Spleen (tissue), 13 donors: ENCODE measurements at places on chromosomes 11 and 22.
A peak's percentile ranks its signal among the peaks of the same experiment; 100 is the strongest.

GRCh38 chr22:44758344-44758973, 6.1 kb downstream of the ARHGAP8 start:
- DNase-seq, result peak; percentile 33

DNA sequence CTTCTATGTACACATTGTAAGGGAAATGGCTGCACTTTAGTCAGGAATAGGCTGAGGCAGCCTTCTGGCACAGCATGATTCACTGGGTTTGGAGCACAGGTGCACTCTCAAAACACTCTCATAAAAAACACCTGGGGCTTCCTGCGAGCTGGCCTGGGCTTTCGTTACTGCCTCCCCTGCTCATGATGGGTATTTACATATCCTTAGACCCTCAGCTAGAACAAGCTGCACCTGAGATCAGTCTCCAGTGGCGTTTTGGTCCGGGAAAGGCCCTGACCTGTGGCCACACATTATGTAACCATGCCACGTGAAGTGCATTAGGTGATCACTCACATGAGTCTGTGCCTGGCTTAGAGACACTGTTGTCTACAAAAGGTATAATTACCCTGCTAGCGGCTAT, 321.7 kb downstream of the TMEM135 start:
- no peak for DNase-seq

DNA sequence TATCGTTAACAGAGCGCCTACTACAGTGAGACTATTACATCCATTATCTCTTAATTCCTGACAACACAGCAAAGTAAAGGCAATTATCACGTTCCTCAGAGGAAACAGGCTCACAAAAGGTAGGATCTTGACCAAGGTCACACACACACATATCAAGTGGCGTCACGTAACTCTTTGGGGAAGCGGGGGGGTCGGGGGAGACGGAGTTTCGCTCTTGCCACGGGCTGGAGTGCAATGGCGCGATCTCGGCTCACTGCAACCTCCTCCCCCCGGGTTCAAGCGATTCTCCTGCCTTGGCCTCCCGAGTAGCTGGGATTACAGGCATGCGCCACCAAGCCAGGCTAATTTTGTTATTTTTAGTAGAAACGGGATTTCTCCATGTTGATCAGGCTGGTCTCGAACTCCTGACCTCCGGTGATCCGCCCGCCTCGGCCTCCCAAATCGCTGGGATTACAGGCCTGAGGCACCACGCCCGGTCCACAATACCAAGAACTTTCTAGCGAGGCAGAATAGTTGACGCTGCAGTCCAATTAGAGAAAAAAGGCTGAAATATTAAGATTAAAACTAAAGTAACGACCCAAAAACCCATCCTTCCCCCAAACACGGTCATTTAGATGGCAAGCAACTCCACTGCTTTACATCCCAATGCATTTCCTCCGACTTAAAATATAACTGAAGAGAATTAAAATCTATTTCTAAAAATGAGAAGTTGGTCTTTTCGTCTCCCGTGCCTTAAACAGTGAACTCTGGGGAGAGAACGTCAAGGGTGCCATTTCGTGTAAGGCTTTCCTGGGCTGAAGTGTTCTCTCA, 1.2 kb downstream of the DDX17 start:
- peak; percentile 90 for DNase-seq

GRCh38 chr11:73152861-73153483, 10.9 kb upstream of the FCHSD2 start:
- DNase-seq, result peak; percentile 91

- DNase-seq, result no peak
Observed at GRCh38 chr11:33690290-33691065, 10.1 kb downstream of the C11orf91 start.

- no peak for DNase-seq
Observed at GRCh38 chr11:41456269-41456668, 3.2 kb downstream of the LRRC4C start.

GRCh38 chr11:126791991-126792390, 208.6 kb downstream of the KIRREL3 start:
- no peak for DNase-seq

DNA sequence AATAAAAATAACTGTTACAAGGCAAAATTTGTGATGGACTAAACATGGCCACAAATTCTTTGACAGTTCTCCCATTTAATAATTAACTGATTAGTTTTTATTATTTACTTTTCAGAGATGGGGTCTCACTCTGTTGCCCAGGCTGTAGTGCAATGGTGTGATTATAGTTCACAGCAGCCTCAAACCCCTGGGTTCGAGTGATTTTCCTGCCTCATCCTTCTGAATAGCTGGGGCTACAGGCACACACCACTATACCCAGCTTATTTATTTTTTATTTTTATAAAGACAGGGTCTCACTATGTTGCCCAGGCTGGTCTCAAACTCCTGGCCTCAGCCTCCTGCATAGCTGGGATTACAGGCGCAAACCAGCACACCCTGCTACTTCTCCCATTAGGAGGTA, 4.5 kb upstream of the PATL1 start:
- DNase-seq, result no peak

DNA sequence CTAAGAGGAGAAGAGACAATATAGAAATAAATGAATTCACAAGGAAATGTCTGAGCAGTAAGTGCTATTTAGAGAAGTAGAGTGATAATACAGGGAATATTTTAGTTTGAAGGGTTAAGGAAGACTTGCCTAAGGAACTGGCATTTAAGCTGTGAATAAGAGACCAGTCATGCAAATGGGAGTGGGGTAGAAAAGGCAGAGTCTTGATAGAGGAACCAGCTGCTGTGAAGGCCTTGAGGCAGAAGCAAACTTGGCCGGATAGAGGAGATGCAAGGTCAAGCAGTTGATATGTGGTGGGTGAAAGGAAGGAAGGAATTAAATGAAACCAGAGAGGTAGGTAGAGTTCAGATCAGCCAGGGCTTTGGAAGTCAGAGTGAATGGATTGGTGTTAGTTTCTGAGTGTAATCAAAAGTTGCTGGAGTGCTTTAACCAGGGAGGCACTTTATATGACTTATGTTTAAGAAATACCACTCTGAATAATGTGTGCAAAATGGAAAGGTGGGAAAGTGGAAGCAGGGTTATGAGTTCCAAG, 198.4 kb upstream of the SESN3 start:
- no peak for DNase-seq

DNA sequence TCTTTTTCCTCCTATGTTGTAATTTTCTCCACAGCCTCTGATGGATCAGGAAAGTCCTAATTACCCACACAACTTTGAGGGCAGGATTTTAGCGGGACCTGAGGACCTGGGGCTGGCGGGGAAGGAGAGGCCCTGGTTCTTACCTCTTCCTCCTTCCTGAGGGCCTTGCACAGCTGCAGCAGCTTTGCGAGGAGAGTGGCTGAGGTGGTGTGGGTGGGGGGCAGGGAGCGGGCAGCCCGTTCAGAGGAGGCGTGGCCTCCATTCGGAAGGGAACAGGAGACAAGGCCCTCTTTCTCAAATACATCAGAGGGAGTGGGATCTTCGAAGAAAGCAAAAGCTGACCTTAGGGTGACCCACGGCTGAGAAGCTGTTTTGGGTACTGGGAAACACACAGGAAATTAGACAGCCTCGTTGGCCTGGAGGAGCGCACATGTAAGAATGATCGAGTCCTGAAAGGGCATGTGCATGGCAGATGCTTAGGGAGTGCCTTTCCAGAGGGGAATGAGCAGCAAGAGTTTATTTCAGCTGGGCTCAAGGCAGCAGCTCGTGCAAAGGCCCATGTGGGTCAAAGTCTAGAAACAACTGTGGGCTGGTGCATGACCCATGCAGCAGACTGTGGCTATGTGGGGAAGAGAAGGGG, 76.6 kb upstream of the NARS2 start:
- DNase-seq, result no peak

- DNase-seq, result no peak
Observed at GRCh38 chr11:26753723-26754504, 32.1 kb upstream of the SLC5A12 start.

- no peak for DNase-seq
Observed at GRCh38 chr11:119699227-119699626, 29.8 kb downstream of the NECTIN1 start.

- peak; percentile 21 for DNase-seq
Observed at GRCh38 chr11:119042927-119043326, 12.2 kb upstream of the SLC37A4 start.

DNA sequence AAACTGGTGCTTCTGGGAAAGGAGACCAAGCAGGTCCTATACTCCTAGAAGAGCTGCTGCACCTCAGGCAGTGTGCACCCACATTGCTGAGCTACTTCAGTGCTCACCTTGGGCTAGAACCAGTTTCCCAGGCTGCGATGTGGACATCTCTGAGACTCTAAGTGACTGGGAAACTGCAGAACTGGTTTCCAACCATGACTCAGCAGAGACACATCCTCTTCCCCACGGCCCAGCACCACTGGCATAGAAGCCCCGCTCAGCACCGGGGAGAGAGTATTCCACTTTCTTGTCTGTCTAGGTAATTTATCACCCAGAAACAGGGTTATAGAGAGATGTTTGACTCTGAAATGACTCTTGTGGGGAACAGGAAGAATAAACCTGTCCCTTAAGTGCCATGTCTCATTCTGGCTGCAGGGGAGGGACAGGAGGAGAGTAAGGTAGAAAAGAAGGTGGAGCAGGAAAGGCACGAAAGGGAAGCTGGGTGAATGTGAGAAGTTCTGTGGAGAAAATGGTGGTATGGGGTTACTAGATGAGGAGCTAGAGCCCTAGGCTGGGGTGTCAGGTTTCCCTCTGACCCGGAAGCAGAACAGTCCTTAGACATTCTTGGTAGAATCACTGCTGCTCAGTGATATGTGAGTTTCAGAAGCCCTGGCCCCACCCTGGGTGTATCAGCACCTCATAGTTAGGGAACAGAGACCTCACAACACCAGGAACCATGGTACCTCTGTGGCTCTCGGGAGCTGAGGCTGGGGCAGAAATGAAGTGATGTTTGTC, 340.4 kb upstream of the NCAM1 start:
- no peak for DNase-seq

GRCh38 chr11:42237701-42238235, 778.3 kb upstream of the LRRC4C start:
- DNase-seq, result no peak

GRCh38 chr11:65383778-65384177, 1.3 kb upstream of the SLC25A45 start:
- DNase-seq, result no peak

DNA sequence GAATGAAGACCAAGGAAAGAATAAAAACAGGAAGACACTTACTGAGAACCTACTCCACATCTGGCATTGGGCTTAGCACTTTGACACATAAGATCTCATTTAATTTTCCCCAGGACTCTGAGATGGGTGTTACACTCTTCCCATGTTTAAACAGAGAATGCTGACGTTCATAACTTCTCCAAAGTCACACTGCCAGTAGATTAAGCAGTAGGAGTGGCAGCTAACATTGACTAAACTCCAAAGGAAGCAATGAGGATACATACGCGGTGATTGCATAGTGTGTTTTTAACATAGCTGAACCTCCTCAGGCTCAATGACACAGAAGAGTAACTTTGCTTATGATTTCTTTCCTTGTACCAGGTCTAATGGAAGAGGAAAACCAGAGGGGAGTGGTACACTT, 14.5 kb upstream of the OR10V1 start:
- DNase-seq, result no peak

DNA sequence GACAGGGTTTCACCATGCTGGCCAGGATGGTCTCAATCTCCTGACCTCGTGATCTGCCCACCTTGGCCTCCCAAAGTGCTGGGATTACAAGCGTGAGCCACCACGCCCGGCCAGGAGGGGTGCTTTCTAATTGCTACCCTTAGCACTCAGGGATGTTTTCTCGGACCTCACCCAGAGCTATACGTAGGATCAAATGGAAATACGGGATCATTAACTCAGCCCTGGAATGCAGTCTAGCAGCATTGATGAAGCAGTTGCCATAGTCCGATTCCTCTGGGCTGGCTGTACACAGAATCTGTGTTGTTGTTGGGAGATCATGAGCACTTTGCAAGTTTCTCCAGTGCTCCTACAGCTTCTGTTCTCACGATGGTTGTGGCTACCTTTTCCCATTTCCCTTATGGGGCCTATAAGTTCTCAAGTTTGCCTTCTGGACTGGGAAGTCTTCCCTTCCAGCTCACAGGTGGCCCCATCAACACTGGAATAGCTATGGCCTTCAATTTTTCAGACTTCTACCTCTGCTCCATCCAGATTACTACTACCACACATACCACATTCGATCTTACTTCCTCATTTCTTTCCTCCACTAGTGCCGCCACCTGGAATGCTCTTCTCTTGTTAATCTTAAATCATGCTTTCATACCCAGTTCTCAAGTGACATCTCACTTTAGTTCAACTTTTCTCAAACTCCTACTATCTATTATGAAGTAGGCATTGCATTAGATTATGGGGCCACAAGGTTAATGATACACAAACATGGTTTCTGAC, 16.1 kb upstream of the PCF11 start:
- no peak for DNase-seq

DNA sequence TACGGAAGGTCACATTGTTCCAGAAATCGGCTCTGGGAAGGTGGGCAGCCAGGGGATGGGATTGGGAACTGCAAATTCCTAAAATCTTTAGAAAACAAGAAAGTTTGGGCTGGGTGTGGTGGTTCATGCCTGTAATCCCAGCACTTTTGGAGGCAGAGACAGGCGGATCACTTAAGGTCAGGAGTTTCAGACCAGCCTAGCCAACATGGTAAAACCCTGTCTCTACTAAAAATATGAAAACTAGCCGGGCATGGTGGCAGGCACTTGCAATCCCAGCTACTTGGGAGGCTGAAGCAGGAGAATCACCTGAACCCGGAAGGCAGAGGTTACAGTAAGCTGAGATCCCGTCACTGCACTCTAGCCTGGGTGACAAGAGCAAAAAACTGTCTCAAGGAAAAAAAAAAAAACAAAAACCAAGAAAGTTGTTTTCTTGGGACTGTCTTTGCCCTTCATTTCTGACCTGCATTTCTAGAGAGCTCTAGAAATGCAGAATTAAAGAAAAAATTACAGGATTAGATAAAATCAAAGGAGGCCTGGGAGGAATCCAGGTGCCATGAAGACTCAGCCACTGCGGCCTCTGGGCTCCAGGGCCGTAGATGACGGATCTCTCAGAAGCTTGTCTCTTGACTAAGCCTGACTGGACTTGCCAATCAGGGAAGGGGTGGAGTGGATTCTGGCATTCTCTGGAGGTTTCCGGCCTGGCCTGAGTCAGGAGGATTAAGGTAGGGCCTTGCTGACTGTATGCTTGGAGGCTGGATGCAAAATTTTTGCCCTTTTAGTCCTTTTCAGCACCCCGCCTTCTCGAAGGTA, 5.3 kb upstream of the MALAT1 start:
- no peak for DNase-seq
